ENCODE measurements at places on chromosomes 2 and 18.

GRCh38 chr2:139175510-139175909 lies 395.3 kb upstream of the NXPH2 start:
- no peak for DNase-seq

DNA sequence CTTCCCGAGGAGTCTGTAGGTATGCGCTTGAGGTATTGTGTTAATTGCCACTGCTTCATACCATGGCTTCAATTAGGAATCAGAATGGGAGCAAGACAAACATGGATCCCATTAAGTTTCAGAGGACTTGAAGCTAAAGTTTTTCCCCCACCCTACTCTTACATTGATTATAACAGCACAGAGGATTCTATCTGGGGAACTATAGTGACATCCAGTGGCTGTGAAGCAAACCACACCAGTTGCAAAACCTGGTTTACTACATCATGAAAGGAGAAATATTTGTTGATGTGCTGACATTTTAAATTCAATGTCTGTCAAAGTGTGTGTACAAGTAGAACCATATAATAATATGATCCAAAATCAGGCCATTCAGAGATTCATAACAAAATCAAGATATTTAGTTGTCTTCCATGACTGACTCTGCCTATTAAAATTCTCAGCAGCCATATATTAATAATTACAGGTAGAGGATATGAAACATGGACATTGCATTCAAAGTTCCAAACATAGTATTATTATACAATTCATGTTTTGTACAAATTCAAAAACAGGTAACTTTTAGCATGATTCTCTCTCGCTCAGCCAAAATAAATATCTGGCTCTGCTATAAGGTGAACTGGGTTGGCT lies 82.9 kb downstream of the GRB14 start:
- DNase-seq = no peak

GRCh38 chr18:66159451-66159850 lies 408.6 kb downstream of the CDH7 start:
- no peak for DNase-seq

GRCh38 chr18:54415086-54415485 lies 57.4 kb downstream of the C18orf54 start:
- no peak for DNase-seq

GRCh38 chr2:137231628-137232027 lies 466.3 kb downstream of the THSD7B start:
- DNase-seq = no peak

- no peak for DNase-seq
These were observed 13.2 kb upstream of the SULT1C3 start for GRCh38 chr2:108226564-108226963.

DNA sequence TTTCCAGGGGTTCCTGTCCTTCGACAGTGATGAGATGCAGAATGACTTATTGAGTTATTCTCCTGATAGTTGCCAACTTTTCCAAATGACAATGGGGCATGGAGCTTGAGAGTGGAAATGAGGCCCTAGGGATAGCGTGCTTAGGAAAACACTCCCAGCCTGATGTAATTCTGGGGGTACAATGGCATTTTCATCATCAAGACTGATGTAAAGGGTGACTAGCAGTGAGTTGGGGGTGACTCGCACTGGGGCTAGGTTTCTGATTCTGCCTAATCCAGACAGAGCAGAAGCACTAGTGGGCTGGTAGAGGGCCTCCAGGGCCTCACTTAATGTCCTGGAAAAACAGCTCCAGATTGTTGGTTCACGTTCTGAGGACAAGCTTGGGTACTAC lies 34.0 kb upstream of the IL37 start:
- no peak for DNase-seq

DNA sequence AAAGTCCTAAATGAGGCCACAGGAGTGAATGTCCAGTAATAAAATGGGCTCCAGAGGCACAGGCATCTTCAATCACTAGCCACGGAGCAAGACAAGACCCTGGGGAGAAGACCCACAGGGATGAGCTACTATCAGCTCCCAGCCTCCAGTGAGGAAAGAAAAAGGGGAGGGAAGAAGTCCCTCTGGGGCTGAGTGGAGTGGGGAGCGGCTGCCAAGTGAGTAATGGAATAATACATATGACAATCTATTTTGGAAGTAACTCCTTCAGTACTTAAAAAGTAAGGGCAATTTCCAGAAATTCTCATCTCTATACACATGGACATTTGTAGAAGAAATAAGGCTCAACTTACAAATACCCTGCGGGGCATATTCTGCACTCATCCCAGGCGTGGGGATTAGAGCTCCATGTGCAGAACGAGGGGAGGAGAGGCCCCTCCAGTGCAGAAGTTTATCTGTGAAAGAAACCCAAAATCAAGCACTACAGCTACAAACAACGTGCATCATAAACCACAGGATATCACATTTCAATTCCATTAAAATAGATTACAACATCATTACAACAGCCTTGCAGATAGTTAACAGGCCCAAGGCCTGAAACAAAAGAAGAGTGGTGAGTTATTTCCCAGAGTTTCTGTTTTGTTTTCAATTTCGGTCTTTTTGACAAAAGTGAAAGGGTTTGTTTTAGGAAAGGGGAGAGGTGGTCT lies 84.9 kb downstream of the BCL11A start:
- DNase-seq = no peak

- no peak for DNase-seq
These were observed 8.4 kb downstream of the MYOM1 start for GRCh38 chr18:3211236-3211992.

DNA sequence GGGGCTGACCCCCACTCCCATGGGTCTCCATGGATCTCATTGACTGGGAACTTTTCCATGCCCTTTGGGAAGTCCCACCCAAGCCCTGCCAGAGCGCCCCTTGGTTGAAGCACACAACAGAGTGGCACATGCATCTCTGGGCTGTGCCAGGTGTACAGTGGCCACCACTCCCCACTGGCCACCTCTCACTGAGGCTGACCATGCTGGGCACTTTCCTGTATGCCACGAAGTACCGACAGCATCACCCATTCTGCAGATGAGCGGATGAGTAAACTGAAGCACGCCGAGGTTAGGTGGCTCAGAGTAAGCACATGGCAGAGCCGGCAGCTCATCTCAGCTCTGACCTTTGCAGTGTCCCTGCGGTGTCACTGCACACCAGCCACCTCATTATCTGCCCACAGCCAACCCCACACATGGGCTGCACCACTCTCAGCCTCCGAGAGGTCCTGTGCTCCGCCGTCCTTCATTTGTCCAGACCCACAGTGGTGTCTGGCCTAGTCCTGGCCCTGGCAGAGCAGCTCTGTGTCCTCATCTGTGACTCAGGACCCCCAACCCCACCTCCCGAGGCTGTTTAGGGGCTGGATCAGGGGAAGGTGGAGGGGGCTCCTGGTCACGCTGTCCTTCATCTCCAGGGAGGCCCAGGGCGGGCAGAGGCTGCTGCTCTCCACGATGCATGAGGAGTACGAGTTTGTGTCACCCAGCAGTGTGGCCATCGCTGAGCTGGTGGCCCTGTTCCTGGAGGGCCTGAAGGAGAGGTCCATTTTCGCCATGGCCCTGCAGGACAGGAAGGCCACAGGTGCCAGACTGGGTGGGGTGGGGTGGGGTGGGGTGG lies 18.0 kb upstream of the GPR17 start:
- no peak for DNase-seq

DNA sequence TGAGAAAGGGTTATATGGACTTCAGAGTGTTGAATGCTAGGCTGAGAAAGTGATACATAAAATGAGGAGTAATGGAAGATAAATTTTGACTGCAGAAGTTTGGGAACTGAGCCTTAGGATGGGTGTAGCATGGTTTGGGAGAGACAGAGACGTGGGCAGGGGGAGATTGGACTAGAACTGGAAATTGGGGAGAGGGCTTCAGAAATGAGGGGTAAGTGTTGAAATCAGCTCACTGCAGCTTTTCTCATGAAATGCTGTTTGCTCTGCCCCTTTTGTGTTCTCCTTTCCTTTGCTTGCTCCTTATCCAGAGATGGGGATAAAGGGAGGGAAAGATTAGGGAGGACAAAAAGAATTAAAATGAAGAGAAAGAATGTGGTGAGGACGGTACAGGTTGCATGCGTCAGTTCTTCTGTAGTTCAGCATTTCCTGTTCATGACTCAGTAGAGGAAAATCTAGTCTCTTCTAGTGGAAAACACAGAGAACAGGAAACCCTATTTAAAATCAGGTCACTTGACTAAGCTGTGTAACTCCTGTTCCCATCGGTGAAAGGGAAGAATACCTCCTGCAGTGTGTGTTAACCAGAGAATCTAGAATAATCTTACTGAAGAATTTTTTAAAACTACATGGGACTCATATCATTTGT lies 105.6 kb downstream of the CRIM1 start:
- DNase-seq = no peak

DNA sequence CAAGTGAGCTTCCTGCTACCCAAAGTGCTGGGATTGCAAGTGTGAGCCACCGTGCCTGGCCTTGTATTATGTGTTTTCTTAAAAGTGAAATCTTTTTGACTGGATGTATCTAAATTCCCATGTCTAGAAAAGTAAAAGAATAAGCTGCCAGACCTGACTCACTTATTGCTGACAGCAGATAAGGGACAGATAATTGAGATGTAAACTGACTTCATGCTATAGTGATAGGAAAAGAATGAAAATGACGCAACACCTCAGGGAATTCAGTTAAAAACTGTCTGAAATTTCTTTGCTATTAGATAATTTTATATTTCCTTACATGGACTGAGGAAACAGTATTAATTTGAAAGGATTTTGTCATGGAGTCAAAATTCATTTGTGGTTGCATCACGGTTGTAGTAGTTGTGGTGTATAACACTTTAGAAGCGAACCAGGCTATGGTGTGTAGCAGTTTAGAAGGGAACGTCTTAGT lies 19.4 kb downstream of the TTC27 start:
- no peak for DNase-seq

GRCh38 chr2:43461453-43462073 lies 134.3 kb downstream of the THADA start:
- DNase-seq = no peak

DNA sequence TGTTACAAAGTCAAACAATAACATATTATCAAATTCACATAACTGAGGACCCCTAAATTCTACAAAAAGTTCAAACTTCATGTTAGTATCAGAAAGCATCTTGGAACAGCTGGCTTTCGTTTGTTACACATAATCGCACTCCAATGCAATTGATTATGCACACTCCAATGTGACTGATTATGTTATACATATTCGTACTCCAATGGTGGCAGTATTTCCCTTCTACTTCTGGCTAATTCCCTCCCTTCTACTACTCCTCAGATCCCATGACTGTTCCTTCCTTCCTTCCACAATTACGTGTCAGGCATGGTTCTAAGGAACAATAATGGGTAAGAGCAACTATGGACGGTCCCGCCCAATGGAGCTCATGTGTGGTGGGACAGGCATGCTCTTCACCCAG lies 137.1 kb upstream of the CCDC150 start:
- no peak for DNase-seq

DNA sequence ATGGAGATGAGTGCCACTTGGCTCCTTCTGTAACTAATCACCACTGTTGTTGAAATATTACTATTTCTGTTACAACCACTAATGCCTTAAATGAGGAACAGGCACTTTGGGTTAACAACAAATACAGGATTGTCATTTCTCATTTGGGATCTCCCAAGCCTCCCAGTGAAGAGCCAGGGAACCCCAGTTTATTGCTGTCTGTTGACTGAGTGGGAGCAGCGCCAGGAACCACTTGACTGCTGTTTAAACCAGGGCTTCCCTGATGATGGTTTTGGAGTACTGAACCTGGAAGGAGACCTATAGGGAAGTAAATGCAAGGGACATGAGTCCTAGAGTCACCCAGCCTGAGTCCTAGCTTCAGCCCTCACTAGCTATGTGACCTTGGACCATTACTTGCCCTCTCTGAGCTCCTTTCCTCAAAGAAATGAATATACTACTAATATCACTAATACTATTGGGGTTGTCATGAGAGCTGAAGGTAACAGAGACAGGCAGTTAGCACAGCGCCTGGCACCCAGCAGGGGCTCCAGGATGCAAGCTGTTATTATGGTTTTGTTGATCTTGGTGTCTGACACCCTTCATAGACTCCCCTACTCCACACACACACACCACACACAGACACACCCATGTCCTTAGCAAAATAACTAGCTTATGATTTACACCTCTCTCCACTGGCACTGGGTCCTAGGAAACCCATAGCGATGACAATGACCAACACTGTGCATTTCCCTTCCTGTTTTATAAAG lies 104.2 kb upstream of the FZD7 start:
- no peak for DNase-seq

DNA sequence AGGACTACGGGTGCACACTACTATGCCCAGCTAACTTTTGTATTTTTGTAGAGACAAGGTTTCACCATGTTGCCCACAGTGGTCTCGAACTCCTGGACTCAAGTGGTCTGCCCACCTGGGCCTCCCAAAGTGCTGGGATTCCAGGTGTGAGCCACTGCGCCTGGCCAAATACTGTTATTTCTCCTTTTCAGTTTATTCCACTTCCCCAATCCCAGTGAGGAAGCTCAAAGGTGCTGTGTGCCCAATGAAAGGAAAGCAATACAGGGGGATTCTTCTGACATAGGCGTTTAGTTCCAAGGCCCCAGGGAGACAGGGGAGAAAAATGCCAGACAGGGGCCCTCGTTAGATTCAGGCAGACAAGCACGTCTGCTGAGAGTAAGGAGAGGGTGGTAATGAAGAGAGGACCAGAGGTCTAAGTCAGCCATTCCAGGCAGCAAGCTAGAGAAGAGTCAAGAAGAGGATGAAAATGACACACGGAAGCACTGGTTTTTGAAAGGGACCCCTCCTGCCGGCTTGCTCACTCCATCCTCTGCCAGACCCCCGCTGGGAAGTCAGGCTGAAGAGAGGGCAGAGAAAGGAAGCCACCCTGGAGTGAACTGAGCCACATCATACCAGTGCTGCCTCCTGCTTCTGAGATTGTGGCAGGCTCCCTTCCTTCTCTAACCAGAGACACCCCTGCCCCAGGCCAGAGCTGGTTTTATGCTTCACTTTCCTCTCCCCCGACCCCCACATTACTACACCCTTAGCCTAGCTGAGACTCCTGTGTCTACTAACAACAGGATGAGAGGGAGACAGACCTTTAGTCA lies 6.7 kb downstream of the INO80C start:
- no peak for DNase-seq

DNA sequence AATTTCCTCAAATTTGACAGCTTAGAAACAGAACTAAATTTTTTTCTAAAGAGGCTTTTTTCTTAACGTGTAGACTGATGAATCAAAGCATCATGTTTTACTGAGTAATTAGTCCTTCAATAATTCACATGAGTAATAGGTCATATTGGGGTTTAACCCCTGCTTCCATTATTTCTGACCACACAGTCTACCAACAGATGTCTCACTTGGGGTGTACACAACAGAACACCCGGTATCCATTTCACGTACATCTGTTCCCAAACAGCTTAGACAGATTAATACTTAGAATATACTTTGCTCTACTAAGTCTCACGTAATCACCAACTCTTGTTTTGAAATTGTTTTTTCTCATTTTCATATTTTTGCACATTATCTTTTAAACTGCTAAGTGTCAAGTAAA lies 14.8 kb downstream of the CERKL start:
- no peak for DNase-seq

GRCh38 chr2:72803151-72803550 lies 22.7 kb downstream of the EXOC6B start:
- DNase-seq = no peak

DNA sequence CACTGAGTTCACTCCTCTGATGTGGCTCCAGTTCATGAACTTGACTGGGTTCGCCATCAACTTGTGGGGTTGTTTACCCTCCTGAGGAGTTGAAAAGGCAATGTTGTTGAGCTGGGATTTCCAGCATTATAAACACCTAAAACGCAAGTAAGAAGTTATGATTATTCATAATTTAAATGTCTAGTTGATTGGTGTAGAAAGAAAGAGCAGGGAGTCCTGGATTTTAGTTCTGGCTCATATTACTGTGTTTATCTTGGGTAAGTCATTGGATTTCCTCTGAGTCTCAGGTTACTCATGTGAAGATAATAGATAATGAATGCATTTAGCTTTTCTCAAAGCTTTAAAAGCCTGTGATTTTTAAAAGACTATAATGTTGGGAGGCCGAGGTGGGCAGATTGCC lies 438.0 kb upstream of the CDH20 start:
- no peak for DNase-seq
